ENCODE measurements at places on chromosomes 5 and 9.

GRCh38 chr5:112711436-112711835 is 26.2 kb upstream of the APC start:
- no peak for DNase-seq

DNA sequence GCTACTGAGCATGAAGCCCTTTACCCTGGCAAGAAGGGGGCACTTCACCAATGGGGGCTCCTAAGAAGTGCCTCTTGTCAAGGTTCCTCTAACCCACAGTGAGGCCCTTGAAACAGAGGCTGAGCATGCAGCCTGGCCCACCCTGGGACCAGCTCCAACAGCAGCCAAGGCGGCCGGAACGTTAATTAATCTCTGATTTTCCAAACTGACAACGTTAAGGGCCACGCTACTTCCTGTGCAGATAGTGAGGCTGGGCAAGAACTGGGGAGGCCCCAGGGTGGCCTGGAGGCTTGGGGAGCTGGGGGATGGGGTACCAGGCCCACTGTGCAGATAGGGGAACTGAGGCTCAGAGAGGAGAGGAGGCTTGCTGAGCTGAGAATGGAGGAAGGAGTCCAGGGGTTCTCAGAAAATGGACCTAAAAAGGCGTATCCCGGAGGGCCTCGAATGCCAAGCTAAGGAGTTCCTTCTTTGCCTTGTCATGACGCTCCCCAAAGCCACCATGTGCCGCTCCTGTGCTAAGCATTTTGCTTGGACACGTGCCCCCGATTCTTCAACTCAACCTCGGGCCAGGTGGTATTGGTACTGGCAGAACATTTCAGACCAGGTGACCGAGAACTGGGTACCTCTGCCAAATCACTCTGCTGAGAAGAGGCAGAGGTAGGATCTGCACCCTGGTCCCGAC is 72.0 kb upstream of the STXBP1 start:
- DNase-seq = no peak

- no peak for DNase-seq
Observed at GRCh38 chr5:121691478-121691877, 160.2 kb upstream of the FTMT start.

DNA sequence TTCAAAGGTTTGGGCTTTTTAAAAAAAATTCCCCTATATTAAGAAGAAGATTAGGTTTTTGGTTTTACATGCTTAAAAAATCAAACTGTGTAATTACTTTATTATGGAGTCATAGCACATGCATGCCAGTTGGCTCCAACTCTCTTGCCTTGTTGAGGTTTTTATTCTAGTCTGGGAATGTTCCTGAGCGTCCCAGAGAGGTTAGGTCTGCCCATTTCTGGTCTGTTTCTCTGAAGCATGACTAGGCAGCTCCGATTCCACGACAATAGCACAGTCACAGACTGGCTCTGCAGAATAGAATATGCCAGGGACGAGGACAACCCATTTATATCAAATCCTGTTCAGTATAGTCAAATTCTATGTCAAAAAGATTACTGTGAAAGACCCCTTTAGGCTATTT is 217.0 kb downstream of the PCSK5 start:
- DNase-seq = no peak

DNA sequence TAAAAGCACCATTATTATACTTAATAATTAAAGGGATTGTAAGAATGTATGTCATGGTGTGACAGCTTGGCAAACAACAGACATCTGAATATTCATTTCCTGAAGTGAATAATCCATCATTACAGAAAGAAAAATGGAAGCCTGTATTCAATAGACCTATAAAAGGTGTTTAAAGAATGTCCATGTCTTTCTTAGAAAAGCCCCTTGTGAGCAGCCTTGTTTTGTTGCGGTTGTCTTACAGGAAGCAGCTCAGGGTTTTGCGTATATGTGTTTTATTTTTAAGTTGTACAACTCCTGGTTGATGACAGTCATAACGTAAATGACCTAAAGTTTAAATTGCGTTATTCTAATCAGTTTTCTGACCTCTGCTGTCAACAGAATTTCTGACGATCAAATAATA is 53.8 kb downstream of the CAST start:
- DNase-seq = no peak

- no peak for DNase-seq
Observed at GRCh38 chr5:150589862-150590601, 50.4 kb upstream of the SYNPO start.

GRCh38 chr5:147479949-147480348 is 29.9 kb downstream of the DPYSL3 start:
- no peak for DNase-seq

GRCh38 chr5:112124788-112125187 is 294.3 kb downstream of the EPB41L4A start:
- DNase-seq = no peak

DNA sequence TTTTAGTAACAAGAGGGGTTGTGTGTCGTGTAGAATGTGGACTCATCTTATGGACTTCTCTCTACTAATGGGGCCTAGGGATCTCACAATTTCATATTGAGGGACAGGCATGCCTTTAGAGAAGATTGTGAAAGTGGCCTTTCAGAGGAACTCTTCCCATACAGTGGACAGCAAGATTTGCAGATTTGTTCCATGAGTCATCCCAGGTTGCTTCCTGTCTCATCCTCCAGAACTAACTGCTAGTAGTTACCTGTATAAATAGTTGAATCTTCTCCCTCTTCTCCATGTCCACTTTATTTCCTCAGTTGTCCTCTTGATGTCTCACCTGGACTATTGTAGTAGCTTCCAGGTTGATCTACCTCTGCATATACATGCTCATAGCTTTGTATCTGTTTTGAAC is 997.5 kb upstream of the CTNND2 start:
- DNase-seq = no peak

DNA sequence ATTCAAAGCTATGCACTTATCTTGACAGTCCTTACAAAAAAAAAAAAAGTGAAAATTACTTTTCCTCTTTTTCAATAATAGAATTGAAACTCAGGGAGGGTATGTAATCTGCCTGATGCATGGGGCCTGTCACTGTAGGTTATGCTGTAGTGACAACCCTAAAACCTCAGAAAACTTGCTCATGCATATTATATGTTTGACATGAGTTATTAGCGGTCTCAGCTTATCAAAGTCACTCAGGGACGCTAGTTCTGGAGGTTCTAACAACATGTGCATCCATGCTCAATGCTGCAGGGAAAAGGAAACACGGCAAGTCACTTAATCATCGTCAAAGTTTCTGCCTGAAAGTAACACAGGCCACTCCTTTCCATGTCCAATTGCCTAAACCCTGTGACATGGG is 78.4 kb upstream of the TMEM252 start:
- DNase-seq = peak; percentile 46

DNA sequence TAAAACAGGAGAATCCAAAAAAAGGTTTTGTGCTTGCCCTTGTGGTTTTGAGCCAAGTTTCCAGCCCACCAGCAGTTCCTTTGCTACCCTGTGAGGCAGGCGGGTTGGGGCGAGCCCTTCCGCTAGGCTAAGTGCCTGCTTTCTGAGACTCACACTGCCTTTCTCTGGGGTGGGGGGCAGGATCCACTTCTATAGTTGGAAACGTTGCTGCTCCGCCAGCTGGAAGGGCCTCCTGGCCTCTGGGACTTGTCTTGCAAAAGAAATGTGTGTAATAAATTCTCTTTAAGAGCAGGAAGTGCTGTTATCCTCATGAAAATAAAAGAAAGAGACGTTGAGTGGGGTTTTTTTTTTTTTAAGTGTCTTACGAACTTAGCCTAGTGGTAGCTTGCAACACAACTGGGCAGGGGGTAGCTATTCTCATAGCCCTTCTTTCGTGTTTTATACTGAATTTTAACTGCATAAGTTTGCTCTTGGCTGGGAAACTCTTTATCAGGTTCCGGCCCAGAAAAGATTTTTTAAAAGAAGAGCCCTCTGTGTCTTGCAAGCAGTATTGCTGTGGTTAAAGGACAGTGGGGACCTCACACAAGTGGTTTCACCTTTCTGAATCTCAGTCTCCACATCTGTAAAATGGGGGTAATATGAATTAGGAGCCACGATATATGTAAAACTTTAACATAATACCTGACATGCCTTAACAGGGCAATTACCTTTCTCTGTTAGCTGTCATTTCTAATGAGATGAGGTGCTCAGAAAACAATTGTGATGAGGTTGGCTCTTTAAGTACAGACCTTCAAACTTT is 19.8 kb downstream of the JADE2 start:
- no peak for DNase-seq

- no peak for DNase-seq
Observed at GRCh38 chr9:19470567-19470966, 61.8 kb downstream of the ACER2 start.

DNA sequence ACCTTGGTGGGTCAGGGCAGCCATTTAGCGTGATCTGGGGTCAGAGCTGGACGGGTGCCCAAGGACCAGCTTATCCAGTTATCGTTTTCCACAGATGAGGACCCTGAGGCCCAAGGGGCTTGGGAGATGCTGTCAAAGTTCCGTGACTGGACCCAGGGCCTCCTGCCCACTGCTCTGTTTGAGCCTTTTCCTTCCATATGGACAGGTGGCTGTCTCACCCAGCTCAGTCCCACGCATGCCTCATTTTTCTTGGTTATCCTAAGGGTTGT is 56.5 kb downstream of the TRIP13 start:
- DNase-seq = no peak

DNA sequence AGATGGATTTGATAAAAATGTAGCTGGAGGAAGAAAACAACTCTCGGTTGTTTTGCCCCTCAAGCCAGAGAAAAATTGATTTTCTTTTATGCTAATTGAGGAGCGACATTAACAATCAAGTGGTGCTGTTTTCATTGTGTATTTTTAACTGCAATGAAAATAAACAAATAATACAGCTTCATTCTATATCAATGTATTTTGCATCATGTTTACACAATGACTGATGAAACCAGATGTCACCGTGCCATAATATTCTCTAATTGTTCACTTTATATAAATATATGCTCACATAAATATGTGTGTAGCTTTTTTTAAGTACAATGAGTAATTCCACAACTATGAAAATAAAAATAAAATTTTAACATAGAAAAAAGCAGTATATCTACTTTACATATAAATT is 139.0 kb upstream of the PRDM9 start:
- no peak for DNase-seq

DNA sequence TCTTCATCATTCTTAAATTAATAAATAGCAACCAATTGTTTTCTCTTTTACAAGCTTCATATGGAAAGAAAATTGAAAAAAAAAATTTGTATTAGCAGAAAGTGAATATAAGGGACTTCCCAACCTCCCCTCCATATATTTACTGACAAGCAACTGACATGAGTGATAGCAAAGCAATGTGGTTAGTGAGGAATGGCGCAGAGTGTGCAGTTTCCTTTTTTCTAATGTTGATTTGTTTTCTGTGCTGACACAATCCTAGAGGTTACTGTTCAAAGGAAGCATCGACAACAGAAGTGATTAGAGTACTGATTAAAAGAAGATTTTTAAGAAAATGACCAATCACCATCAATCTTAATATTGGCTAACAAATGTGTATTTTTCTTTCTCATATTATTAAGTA is 1.7 kb upstream of the PTGER4 start:
- no peak for DNase-seq

DNA sequence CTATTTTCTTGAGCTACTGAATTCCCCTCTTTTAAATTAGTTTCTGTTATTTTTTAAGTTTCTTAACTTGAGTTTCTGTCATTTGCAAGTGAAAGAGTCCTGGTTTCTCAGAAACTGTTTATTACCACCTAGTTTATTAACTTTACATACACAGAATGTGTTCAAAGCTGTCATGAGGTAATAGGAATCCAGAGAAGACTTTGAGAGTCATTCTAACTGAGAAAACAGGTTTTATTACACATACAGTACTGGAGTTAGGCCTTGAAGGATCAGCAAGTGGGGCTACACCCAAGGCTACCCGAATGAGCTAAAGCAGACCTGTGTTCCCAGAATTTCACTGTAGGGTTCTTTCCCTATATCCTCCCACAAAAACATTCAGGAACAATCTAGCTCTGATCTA is 33.1 kb downstream of the FAM114A2 start:
- DNase-seq = no peak

GRCh38 chr9:82127465-82127864 is 138.9 kb downstream of the SPATA31D1 start:
- DNase-seq = no peak

- no peak for DNase-seq
Observed at GRCh38 chr9:131980267-131981016, 99.2 kb downstream of the MED27 start.

DNA sequence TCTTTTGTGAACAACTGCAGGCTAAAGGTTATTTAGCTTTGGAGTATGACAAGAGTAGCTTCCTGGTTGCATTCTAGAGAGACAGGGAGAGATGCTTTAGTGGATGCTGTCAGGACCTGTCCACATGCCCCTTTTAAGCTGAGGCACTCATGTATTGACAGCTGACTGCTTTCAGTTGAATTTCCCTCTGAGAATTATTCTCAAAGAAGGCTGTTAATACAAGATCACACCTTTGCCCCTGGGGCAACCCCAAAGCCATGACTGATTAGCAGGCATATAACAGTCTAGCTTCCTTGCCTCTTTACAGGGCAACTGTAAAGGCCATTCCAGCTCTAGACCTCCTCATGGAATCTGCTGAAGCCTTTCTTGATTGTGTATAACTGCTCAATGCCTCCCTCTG is 117.6 kb upstream of the ATP10B start:
- no peak for DNase-seq

GRCh38 chr5:11760934-11761603 is 143.2 kb downstream of the CTNND2 start:
- DNase-seq = no peak

DNA sequence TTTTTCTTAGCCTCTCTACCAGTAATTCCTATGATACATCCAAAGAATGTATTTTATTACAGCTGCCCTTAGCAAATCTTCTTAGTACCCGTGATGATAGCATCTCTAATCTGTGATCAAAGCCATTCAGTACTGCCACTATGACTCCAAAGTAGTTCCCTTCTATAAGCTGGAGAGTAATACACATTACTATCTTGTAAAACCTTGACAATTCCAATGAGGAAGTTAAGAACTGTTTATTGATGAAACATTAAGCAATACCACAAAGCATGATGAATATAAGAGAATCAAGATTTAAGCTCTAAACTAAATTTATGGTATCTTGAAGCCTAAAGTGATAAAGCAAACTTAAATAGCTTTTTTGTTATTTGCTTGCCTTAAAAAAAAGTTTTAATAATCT is 86.1 kb downstream of the SMIM23 start:
- no peak for DNase-seq

DNA sequence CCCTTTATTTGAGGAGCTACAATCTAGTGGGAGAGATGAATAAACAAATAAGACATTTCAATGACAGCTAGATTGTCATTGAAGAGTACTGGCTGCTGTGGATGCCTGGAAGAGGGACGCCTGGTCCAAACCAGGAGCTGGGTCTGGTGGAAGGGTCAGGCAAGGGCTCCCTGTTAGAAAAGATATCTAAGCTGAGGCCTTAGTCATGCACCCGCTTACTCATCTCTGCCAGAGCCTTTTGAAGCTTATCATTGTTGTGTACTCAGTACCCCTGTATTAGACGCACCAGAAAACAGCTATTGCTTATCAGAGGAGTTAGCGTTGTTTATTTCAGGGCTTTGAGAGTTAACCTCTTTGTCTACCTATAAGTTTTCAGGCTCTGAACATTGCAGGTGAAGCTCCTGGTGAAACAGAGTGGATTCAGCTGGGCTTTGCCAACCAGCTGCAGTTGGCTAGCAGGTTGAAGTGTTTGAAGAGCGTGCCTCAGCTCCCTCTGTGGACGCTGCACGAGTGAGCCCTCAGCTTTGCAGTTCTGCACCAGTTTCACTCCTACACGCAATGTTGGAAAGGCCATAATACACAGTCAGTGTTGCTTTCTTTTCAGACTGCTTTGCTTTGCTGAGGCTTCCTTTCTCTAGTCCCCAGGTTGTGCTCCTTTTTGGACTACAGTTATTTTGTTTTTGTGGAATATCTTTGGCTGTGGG is 5.6 kb upstream of the GPR151 start:
- no peak for DNase-seq

GRCh38 chr9:37107701-37108100 is 12.7 kb upstream of the ZCCHC7 start:
- no peak for DNase-seq

Data from GM13977 (cell line).